ENCODE measurements at places on chromosomes 5 and 9.

- DNase-seq, result no peak
Observed at GRCh38 chr5:9558319-9558965, 12.6 kb upstream of the SEMA5A start.

GRCh38 chr9:133023117-133023890 lies 7.5 kb upstream of the GTF3C5 start:
- DNase-seq, result no peak

DNA sequence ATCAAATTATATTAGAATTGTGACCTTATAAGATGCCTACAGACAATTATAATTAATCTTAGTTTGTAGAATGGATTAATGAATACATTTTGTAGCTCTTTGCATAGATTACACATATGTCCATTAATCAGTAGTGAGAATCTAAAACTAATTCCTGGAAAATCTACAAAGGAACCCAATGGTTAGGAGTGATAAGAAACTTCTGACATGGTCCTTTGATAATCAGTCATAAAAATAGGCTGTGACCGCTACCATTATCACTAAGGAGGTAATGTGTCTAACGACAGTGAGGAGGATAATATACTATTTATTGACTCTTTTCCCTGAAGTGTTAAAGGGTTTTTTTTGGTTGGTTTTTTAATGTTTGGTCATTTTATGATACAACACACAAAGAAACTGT lies 46.6 kb downstream of the BNC2 start:
- no peak for DNase-seq

DNA sequence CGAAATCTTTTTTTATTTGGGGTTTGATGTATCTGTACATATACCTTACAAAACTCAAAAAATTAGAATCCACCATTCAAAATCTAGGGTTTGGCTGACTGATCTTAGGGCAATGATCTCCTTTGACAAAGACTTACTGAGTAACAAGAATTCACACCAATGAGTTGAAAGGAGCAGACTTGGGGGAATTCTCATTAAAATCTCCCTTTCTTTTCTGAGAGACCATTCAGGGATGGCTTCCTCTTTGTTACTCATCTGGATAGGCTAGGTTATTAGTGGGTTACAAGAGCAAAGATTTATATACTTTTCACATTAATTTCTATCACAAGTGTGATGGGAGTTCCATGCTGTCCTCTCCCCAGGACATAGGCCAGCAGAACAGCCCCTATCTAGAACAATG lies 661.0 kb downstream of the KCTD16 start:
- no peak for DNase-seq

- DNase-seq, result no peak
Observed at GRCh38 chr5:172878933-172879752, 45.1 kb downstream of the ERGIC1 start.

DNA sequence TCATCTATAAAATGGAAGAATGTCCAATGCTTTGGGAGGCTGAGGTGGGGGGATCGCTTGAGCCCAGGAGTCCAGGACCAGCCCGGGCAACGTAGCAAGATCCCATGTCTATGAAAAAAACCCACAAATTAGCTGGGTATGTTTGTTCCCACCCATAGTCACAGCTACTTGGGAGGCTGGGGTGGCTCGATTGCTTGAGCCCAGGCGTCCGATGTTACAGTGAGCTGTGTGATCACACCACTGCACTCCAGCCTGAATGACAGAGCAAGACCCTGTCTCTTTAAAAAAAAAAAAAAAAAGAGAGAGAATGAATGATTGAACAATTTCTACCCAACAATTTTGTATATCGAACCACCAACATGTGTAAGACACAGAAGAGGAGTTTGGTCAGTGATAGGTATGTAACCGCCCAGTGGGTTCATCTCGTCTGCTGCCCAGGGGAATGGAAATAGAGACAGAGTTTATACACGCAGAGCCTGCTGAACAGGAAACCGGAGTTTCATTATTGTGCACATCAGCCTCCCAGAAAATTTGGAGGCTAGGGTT lies 26.2 kb upstream of the ERGIC1 start:
- no peak for DNase-seq

DNA sequence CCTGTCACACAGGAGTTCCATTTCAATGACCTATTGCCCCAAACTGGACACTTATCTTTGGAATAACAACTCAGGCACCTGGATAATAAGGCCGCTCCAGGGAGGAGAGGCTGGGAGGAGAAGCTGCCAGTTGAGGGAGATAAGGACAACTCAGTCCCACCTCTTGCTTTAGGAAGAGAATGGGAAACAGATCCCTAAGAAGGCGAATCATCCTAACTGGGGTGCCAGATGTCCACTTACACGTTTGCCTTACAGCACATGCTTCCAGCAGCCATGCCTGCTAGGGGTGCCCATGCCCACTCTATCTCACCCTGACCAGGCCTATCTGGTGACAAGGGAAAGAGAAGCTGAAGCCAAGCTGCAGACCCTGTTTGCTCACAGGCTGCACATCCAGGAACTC lies 6.5 kb downstream of the HK3 start:
- no peak for DNase-seq
